ENCODE measurements at places on chromosomes 1 and 21. TPM values are rescaled to one million over a fixed set of nuclear protein-coding genes. Genes with fewer than 3 reads are reported as not detected.

DNA sequence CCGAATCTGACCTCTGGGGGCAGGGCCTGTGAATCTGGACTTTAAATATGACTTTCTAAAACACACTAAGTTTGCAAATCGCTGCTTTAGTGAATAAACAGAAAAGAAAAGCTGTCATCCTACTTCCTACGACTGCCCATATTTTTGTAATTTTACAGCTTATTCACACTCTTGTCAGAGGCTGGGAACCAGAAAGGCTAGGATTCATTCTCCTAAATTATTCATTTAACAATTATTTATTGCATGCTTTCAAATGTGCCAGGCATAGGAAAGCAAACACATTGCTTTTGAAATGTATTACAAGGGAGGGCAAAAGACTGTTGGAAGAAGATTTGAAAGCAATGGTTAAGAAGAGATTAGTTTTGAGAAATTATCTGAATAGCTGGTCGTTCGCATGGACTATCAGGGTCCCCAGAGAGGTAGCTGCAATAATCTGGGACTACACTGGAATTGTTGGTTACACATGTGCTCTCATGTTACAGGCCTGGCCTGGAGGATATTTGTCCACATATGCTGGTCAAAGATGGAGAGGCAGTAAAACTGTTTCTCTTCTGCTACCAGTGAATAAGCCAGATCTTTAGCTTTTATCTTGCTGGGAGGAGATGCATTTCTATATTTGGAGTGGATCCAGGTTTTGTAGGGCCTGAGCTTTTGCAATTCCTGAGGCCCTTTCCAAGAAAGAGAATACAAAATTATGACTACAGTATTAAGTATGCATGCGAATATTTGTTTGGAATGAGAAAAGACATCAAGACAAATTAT, 29.6 kb upstream of the SFPQ start:
- no peak for ATAC-seq

DNA sequence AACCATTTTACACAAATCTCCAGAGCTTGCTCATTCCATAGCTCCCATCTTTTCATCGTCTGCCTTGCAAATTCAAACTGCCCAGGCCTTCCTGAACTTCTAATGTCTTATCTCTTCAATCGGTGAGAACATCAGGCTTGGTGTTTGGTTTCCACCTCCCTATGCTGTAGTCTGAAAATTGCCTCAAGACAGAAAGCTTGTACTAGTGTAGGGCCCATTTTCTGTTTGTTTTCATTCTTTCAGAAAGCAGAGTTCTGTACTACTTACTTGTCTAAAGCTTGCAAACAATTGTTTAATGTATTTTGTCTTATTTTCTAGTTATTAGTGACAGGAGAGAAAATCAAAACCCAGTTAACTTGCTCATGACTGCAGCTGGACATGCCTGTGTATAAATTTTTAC, 16.8 kb downstream of the HOOK1 start:
- no peak for ATAC-seq

DNA sequence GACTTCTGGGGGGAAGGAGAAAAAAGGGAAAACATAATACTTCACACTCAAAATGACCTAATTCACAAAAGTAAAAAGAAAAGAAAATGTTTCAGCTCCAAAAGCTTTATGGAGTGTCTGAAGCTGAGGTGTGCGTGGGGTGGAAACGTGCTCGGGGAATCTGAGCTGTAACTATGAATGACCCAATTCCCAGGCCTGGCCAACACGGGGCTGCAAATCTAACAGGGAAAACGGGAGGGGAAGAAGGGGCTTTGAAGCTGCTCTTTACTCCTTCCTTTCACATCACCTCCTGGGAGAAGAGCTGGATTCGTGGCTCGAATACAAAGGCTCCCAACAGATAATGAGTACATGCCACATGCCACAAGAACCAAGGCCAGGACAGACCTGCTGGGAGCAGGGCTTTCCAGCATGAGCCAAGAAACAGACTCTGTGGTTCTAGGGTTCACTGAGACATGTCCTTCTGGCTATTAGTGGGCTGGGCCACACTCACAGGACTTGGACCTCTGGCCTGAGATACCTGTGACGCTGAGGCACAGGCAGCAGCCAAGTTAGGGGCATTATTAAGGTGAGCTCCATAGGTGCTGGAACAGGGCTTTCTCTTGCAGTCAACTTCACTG, 51.5 kb downstream of the SLC66A1 start:
- no peak for ATAC-seq

DNA sequence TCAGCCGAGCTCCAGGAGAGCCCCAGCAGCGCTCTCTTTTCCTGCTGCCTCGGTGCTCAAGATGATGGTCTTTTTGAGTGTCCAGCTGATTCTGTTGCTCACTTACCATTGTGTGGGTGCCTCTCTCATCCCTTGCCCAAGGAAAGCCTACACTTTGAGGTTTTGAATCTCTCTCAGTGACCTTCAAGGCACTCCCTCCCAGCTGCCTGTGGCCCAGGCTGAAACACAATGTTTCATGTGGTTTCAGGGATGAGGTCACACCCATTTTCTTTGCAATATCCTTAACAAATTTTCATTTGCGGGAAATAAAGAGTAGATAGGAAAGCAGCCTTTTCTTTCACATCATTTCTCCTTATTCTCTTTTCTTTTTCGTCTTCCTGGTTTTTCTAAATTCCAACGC, 12.6 kb upstream of the MRPS14 start:
- no peak for ATAC-seq

Gene ASTN1
- total RNA-seq: not detected

Data from esophagus mucosa (tissue), 1 donor.